ENCODE measurements at places on chromosomes 12 and 14.

DNA sequence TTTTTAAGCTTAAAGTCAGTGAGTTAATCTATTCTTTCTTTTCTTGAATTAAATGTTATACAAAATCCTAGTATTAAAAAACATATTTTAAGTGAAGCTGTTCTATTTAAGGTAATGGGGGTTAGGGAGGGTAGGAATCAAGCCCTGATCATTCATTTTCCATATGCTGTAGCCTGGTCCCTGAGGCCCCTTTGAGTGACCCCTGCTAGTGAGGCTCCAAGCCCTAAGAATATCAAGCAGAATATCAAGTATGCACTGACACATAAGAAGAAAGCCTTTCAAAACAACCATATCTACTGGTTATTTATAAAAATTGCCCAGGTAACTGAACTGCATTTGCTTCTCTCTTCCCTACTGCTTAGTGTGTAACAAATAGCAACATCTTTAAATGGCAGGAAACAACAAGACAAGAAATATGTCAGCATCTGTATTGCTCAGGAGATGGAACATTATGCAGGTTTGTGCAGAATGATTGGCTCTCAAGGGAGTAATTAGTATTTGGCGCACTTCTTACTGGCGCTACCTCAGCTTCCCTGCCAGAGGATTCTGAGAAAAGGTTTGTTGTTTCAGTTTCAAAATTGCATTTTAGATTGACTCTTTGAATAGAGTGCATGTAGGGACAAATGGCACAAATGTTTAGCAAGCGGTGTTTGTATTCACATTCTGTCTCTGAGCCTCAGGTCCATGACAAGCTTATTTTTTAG, 223.0 kb downstream of the DUSP6 start:
- no peak for DNase-seq

GRCh38 chr12:10406725-10407124, 2.8 kb downstream of the KLRC4 start:
- no peak for DNase-seq

GRCh38 chr12:31234053-31234840, 91.7 kb downstream of the SINHCAF start:
- DNase-seq = no peak

DNA sequence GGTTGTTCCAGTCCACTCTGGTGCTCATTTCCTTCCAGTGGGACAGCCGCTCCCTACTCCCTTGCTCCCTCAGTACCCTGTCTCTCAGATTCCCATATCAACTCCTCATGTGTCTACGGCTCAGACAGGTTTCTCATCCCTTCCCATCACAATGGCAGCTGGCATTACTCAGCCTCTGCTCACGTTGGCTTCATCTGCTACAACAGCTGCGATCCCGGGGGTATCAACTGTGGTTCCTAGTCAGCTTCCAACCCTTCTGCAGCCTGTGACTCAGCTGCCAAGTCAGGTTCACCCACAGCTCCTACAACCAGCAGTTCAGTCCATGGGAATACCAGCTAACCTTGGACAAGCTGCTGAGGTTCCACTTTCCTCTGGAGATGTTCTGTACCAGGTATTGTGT, 69.9 kb downstream of the RAD52 start:
- DNase-seq = peak; percentile 91

DNA sequence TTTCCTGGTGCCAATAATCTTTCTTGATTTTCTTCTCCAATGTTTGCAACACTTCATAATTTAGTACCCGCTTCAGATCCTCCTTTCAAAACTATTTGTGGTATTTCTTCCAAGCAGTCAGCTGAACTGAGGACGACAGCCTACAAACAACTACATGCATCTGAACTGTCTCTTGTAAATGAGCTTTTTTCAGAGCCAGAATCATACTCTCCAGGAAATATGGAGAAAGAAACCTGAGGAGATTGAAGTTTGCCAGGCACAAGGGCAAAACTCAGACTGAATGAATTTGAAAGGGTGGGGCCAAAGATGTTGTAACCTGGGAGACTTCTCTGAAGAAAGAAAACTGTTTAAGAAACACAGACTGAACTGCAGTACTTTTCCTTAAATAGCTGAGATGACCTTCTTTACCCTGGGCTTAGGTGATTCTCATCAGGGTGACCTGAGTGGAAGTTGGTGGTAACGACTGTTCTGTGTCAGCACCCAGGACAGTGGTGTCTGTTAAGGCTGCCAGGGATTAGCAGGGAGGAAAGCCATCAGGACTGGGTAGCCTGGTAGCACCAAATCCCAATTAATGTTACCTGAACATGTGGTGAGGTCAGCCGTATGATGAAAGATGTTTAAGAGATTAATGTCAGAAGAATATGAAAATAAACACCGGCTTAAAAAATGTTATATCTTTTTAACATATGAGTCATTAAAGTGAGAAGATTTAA, 95.0 kb downstream of the TGFB3 start:
- DNase-seq = peak; percentile 51

- DNase-seq = no peak
Observed at GRCh38 chr14:72621387-72622065, 272.4 kb downstream of the DPF3 start.

DNA sequence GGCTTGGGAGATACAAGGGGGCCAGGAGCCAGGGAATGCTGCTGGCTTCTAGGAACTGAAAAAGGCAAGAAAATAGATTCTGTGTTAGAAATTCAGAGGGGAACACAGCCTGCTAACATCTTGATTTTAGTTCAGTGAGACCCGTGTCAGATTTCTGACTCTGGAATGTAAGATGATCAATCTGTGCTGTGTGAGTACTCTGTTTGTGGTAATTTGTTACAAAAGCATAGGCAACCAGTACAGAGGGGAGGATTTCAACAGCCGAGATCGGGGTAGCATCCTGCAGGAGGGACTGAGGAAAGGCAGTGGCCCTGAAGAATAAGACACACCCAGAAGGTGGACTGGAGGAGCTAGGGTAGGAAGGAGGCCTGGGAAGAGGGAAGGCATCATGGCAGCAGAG, 410.0 kb upstream of the CCDC196 start:
- no peak for DNase-seq

DNA sequence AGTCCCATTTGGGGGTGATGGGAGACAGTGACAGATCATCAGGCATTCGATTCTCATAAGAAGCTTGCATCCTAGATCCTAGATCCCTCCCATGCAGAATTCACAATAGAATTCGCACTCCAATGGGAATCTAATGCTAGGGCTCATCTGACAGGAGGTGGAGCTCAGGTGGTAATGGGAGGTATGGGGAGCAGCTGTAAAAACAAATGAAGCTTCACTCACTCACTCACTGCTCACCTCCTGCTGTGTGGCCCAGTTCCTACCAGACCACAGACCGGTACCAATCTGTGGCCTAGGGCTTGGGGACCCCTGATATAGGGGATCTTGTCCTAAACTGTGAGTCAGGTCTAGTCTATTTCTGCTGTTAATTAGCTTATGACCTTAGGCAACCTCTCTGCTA, 40.1 kb upstream of the EPS8 start:
- DNase-seq = no peak

DNA sequence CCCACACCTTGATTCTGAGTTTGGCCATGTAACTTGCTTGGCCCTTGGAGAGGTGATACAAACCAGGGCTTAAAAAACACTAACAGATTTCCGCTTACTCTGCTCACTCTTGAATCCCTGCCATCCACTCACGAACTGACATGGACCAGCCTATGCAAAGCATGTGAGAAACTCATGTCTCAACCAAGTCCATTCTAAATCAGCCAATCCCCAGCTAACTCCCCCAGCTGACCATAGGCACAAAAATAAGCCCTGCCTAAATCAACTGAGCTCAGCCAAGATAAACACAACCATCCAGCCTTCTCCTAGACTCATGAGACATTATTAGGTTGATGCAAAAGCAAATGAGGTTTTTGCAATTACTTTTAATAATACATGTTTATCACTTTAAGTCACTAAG, 353.9 kb upstream of the TBX3 start:
- peak; percentile 62 for DNase-seq

DNA sequence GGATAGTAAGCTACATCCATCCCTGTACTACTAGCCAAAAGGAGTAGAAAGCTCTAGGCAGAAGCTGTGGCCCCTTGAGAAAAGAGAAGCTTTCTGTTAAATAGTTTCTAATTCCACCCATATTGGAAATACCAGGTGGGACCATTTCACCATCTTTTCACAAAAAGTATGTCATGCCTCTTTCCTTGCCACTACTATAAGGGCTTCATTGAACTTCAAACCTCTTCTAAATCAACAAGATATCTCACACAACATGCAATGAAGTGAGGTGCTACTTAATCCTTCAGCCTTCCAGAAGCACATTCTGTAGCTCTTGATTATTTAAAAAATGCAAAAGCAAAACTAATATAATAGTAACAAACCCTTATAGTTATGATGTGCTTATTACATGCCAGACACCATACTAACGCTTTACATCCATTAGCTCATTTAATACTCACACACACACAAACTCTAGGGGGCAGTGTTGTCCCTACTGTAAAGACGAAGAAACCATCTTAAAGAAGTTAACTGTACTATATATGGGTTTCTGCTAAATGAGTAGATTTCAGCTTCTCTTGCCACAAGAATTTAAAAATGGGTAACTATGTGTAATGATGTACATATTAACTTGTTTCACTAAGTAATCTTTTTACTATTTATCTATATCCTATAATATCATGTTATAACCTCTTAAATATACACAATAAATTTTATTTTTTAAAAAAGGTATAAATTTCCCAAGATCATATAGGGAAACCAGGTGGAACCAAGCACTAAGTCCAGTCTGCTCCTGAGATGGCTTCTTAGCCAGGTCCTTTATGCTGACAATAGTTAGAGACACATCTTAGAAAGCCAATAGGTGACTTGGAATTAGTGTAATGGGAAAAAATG, 124.4 kb downstream of the RPS29 start:
- DNase-seq = peak; percentile 82

- peak; percentile 79 for DNase-seq
Observed at GRCh38 chr14:91919814-91920213, 27.7 kb downstream of the FBLN5 start.

DNA sequence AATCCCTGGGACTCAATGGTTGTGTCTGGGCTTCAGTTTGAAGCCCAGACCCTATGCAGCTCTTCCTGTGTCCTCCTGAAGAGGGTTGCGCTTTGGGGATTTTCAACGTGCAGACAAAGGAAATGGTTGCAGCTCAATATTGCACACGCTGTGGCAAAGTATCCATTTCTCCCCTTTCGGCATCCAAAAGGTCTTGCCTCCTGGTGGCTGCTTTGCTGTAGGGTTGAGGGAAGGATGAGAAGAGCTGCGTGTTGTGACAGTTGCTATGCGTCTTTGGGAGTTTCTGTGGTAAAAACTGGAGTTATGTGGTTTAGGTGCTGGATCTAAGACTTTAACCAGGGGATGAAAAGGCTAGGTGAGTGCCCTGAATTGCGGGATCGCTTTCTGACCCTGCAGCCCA, 71.0 kb downstream of the ZNF664 start:
- no peak for DNase-seq

GRCh38 chr14:70061108-70061507, 127.6 kb downstream of the SLC8A3 start:
- no peak for DNase-seq

DNA sequence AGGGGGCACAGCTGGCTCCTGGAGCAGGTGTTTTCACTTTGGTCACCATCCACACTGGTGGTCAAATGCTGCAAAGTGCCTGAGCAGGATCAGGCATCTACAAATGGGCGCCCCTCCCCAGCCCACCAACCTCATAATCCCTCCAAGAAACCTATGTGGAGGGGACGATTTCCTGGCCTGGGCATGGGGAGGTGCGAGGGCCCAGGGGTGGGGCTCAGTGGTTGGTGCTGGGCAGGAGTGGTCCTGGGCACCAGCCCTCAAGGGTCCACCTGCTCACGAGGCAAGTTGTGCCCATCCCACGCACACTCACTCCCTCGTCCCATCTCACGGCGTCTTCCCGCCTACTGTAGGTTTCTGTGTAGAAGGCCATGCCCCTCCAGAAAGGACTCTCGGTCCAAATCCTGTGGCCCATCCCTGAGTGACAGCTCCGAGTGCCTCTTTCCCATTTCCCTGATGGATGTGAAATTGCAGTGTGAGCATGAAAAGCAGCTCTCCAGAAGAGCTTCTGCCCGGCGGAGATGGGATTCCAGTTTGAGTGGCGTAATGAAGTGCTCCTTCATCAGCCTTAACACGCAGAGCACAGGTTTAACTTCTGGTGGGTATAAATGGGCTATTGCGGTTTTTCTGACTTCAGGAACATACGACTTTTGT, 36.9 kb downstream of the SLC15A4 start:
- no peak for DNase-seq

DNA sequence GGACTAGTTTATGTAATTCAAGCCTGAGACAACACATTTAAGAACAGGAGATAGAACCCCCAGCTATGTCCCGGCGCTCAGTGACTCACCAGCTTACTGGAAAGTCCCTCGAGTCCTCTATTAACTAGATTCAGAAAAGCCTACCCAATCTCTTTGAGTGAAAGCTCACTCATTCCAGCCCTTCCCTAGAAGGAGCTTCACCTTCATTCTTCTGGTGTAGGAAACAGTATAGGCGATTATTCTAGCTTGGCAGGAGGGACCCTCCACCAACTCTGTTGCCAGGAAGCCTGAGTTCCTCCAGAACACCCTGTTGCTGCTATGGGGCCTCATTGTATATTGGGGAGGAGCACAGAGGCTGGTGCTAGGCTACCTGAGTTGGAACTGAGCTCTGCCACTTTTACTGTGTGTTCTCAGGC, 57.2 kb upstream of the AEBP2 start:
- peak; percentile 87 for DNase-seq

DNA sequence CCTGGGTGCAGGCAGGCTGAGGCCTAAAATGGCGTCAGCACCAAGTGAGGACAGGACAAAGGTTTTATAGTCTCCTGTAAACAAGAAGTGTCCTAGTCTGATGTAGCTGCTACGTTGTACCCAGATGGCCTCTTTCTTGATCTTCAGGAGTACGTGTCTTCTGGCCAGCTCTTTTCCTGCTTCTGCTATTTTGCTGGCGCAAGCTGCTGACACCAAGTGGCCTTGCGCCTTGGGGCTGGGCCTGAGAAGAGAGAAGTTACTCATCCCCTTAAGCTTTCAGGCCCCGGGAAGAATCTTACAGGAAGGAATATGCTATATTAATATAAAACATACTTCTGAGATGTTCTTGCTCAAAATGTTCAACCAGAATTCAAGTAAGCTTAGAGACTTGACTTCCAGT, 605.2 kb downstream of the GALC start:
- no peak for DNase-seq

DNA sequence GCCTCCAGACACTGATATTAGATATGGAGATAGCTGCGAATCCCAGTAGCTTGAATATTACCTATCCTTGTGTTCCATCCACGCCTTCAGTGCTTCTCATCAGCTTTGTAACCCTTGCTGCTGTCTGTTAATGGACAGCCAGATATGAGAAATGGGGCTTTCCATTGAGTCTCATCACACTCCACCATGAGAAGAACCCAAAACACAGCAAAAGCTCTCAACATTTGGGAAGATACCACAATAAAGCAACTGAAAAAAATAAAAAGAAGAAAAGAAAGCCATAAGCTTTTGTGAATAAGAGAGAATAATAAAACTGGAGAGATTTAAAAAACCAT, 225.4 kb downstream of the GALC start:
- no peak for DNase-seq
